Thymus (tissue), 14 donors: ENCODE measurements at places on chromosomes 5 and 9.

DNA sequence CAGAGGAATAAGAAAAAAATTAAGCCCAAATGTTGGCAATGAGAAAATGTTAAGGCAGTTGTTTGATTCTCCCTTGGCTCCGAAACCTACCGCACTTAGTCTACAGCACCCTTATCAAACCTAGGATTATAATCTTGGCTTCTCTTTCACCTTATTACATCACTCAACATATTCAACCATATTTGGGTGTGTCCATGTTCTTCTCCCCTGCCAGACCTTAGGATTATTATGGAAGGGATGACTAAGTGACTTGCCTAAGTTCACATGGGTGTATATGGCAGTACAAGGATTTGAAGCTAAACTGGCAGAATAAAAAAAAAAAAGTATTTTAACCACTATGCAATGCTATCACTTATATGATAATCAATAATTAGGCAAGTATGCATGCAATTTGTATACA, 76.4 kb downstream of the PLK2 start:
- no peak for DNase-seq

GRCh38 chr5:107598958-107599357, 71.8 kb downstream of the EFNA5 start:
- no peak for DNase-seq

GRCh38 chr5:177362610-177363507, 5.1 kb downstream of the RGS14 start:
- DNase-seq: no peak

- no peak for DNase-seq
These were observed 64.2 kb upstream of the SELENOP start for GRCh38 chr5:42875785-42876374.

GRCh38 chr5:149265597-149265996, 6.1 kb upstream of the AFAP1L1 start:
- no peak for DNase-seq

- no peak for DNase-seq
These were observed 197.9 kb downstream of the TLE4 start for GRCh38 chr9:79769476-79770275.

GRCh38 chr5:157913575-157913974, 54.6 kb upstream of the CLINT1 start:
- no peak for DNase-seq

DNA sequence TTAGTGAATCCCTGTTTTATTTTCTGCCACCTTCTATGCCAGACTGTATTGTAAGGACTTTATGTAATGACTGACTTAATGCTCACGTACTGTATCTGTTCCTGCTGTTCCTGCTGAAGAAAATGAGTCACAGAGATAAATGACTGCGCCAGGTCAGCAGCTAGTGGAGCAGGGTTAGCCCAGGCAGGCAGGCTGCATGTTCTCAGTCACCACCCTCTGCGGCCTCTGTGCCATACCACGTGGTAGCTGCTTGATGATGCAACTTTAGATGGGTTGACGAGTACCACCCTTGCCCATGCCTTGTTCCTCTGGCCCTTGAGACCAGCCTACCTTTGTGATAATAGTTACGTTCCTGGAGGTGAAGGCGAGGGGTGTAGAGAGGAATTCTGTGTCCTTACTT, 161.9 kb downstream of the TRIO start:
- DNase-seq: no peak

DNA sequence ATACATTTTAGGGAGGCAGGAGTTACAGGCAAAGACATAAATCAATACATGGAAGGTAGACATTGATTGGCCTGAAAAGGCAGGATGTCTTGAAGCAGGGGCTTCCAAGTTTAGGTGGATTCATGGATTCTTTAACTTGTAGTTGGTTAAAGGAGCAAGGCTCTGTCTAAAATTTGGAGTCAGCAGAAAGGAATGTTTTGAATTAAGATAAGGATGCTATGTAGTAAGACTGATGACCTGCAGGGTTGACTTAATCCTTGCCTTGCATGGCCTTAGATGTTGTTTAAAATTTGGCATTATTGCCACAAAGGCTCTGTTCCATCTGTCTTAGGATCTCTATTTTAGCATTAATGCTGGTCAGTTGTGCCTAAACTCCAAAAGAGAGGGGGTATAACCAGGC, 171.3 kb downstream of the C5orf15 start:
- DNase-seq: no peak

DNA sequence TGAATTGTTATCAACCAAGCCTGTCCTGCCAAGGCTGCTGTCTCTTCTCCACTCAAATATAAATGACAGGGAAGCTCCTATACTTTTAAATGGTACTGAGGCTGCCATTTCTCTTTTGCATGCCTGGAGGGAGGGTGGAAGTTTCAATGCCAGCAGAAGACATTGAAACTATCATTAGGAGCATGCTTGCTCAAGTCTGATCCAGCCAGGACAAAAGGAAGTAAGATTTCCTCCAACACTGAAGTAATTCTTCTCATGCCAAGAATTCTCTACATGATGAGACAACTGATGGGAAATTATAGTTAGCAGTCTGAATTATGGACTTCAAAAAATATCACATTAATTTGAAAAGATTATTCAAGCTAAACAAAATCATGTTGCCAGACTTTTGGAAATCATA, 5.4 kb downstream of the SPINK6 start:
- no peak for DNase-seq

DNA sequence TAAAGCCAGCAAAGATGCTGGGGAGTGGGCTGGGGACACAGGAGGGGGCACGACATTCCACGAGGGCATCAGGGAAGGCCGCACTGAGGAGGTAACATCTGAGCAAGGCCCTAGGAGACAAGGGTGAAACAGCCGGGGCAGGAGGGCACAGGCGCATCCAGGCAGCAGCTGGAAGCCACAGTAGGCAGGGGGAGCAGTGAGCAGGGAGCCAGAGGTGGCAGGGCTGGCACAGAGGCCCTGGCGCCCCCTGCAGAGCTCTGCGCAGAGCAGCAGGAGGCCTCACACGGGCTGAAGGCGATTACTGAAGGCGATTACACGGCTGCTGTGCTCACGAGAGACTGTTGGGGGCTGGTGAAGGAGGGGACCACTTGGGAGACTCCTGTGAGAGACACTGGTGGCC, 15.4 kb downstream of the LMAN2 start:
- DNase-seq: no peak

- DNase-seq: no peak
These were observed 12.7 kb upstream of the ZCCHC7 start for GRCh38 chr9:37107701-37108100.

DNA sequence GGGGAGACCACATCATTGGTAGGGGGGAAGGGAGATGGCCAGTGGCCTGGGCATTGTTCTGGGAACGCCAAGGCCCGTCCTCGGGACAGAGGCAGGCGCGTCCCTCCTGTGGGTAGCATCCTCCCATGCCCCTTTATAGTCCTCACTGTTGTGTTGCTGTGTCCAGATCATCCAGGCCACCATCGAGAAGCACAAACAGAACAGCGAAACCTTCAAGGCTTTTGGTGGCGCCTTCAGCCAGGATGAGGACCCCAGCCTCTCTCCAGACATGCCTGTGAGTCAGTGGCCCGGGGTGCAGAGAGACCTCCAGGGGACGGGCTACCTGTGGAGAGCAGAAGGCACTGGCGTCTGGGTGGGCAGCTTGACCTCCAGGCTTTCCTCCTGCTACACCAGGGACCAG, 38.4 kb upstream of the SUSD3 start:
- no peak for DNase-seq

- no peak for DNase-seq
These were observed 38.0 kb downstream of the FOXI1 start for GRCh38 chr5:170143710-170144109.

DNA sequence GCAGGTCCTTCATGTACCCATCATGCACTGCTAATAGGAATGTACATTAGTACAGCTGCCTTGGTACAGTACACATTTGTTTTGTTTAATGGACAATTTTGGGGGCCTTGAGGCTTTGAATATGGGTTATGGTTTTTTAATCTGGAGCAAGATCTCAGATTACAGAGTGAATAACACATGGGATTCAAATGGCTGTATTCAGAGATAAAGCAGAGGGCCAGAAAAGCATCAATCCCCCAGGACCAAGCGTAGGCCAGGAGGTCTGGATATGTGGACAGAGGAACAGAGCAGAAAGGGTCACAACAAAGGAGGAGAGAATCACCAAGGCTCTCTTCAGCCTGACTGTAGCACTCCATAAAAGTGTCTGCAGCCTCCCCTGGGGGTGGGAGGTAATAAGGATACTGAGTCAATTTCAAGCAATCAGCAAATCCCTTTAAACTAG, 47.7 kb upstream of the STK32A start:
- no peak for DNase-seq

DNA sequence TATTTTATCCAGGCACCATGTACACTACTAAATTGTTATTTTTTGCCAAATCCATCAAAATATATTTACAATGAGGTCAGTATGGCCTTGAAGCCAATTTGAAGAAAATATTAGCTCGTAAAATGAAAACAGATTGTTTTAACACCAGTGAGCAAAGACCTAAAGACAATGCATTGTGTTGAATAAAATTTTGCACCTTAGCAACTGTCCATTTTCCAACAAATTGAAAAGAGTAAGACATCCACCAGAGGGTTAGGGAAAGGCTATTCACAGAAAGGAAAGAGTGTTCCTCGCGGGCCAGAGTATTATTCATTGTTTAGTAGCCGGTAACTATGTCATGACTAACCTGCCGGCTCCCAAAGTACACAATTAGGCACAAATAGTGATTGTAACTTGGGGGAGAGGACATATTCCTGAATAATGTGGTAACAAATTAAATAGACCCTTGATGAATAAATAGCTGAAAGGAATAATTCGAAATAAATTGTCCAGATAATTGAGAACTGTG, 213.3 kb downstream of the DNAH5 start:
- DNase-seq: no peak

DNA sequence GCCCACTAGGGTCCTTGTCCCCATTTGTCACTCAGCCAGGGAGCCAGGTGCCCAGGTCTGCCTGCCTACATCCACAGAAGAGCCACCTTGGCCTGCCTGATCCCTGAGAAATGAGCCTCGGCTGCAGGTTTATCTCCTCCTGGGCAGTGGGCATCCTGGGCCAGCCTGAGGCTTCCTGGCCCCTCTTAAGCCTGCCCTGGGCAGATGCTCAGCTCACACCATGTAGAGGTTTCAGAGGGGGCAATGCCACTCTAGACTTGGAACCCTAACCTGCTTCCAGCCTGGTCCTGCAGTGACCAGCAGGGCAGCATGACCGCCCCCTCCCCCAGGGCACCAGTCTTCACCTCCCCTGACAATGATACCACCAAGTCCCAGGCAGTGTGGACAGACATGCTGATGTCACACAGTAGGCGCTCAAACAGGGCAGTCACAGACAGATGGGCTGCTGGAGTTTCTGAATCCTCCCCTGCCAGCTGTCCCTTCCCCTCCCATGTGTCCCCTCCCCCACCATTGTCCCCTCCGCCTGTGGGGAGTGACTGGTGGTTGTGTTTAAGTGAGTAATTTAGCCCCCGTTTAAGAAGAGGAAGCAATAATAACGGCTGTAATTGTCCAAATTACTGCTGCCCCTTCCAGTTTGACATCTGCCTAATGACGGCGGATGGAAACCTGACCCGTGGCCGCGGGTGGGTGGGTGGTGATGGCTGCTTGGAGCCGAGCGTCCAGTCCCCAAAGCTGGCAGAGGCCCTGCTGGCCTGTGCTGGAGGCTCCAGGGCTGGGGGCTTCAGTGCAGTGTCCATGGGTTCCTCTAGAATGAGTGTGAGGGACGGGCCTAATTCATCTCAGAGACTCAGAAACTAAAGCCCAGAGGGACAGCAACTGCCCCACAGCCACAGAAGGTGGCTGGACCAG, 147.7 kb downstream of the BARX1 start:
- DNase-seq: no peak

DNA sequence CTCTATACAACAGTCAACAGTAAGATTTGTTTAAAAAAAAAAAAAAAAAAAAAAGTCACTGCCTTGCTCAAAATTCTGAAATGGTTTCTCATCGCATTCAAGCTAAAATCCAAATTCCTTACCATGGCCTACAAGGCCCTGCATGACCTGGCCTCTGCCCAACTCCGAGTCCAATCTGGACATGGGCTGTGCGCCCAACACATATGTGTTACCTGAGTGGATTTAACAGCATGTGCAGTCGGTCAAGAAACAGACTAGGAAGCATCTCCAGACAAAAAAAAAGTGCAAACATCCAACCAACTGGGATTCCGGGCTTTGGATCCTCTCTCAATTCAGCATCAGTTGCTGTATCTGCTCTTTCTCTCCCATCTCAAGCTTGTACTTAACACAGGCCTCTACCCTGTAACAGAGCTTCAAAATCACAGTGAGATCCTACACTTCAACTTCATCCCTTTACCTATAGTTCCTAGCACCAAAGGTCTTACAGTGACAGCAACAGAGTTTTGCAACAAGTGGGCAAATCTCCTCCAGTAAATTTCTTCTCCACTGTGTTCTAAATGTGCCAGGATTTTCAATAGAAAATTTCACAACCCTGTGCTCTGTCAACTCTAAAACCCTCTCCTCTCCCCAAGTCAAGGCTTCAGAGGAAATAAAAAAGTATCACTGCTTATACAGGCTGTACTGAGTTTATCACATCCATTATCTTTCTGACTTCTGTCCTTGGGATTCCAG, 19.6 kb downstream of the ZNF608 start:
- no peak for DNase-seq

DNA sequence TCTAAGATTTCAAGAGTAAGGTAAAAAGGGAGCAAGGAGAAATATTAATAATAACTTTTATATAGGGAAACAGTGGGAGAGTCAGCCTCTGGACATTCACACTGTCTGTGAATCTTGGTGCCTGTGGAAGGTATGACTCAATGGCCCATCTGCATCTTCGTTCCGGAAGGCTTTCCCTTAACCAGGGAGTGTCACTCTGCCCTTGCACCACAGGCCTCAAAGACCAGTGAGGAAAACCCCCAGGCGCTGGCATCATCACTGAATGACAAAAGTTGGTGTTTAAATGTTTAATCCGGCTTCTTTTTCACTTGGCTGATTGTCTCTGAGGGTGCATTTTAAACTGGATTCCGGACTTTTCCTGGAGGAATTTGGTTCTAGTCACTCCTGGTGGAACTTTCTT, 522.4 kb upstream of the TLE4 start:
- DNase-seq: no peak

DNA sequence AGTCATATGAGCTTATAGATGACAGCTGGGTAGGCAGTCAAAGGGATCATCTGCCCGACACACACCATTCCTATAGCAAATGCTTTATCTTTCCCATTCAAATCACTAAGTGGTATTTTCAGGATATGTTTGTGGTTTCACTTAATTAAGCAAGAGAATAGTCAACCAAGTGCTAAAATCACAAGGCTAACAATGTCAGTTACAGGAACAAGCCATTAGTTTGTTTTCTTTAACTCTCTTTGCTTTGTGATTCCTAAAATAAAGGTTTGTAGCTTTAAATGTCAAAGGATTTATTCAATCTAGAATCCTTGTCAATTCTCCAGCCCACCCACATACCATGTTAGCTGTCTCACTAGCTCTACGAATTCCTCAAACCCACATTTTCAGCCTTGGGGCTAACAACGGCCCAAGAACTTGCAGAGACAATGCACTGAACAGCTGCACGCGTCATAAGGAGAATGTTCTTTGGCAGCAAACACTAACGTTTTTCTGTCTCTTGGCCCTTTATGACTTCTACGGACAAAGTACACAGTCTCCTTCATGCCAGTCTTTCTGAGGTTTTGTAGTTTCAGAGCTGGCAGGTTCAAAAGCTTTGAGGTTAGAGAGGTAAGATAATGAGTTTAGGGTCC, 56.6 kb downstream of the ELAVL2 start:
- DNase-seq: no peak
